ENCODE measurements at places on chromosomes 5 and 9.
A peak's percentile ranks its signal among the peaks of the same experiment; 100 is the strongest.

DNA sequence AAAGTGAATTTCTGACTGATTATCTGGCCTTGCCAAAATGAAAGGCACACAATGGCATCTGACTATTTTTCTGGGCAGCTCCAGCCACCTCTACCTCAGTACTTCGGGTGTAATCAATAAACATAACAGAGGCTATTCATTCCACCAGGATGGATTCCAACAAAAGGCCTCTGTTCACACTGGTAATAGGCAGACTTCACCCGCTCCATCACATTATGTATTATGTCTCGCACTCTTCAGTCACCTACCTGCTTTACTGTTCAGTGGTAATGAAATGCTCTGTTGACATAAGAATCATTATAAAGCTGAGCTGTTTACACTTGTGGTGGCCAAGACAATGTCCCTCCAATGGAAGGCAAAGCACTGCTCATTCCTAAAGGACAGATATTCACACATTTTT, 1333.7 kb upstream of the WWC1 start:
- no peak for DNase-seq

GRCh38 chr5:124180875-124181461, 565.5 kb downstream of the ZNF608 start:
- DNase-seq, result no peak

GRCh38 chr5:153081385-153081784, 409.1 kb upstream of the GRIA1 start:
- no peak for DNase-seq

GRCh38 chr9:116087751-116088194, 65.8 kb upstream of the PAPPA start:
- DNase-seq, result peak; percentile 36

All from A673 (cell line).